CD8-positive, alpha-beta memory T cell (primary cell): ENCODE measurements at places on chromosomes 3 and 15.
A peak's percentile ranks its signal among the peaks of the same experiment; 100 is the strongest.

- no peak for DNase-seq
Measured at GRCh38 chr15:74610302-74610951, 5.2 kb upstream of the CLK3 start.

DNA sequence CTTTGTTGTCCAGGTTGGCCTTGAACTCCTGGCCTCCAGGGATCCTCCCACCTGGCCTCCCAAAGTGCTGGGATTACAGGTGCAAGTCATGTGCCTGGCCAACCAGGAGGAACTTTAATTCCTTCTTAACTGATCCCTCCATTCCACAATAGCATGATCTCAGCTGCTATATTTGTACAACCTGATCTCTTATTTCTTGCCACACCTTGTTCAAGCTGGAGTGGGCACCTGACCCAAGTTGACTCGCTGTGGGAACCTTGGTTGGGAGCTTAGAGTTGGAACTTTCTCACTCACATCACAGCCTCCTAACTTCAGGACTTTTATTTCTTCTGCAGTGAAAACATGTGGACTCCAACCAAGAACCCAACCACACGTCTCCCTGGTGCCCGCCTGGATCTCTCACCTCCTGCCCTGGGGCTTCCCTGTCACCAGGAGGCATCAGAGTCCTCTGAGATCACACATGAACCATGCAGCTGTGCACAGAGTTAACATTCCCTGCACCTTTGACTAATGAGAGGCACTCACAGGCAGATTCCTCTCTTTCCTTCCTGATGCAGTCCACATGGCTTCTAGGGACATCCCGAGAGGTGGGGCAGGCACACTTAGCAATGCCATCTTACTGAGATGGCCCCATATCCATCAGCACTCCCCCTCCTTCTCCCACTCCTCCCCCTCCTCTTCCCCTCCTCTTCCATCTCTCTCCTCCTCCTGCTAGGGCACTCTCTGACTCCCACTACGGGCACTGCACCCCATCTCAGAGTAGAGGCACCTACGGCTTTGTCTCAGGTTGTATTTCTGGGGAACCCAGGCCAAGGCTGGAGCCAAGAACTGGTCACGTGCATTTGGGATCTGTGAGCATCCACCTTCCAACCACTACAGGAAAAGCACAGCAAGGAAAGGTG is 9.7 kb upstream of the CYFIP1 start:
- DNase-seq = no peak

GRCh38 chr3:56222866-56223265 is 245.4 kb downstream of the ERC2 start:
- no peak for DNase-seq

DNA sequence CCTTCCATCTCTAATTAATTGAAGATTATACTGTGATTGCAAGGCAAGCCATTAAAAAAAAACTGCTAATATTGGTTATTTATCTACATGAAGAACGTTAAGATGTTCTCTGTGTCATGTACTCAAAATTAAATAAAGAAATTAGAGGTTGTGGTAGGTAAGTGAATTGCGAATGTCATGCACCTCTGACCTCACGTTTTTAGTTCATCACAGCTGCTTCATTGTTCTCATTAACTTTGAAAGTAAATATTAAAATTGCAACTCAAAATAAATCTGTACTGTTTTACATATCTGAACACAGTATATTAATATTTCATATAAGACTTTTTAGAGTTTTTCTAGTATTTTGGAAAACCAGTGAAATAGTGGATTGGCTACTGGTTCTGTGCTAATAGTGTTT is 94.0 kb downstream of the KLHL25 start:
- no peak for DNase-seq

DNA sequence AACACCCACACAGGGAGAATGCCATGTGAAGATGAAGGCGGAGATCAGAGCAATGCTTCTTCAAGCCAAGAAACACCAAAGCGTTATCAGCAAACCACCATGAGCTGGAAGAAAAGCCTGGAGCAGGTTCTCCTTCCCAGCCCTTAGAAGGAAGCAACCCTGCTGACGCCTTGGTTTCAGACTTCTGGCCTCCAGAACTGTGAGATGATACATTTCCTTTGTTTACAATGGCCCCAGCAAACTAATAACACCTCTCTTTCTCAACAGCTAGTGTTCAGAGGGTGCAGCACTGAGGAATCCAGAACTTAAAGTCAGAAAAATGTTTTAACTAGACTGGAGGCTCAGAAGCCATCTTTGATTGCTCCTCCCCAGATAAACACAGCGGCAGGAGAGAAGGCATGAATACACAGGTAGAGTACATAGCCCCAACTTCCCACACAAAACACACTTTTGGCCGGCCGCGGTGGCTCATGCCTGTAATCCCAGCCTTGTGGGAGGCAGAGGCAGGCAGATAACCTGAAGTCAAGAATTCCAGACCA is 132.4 kb upstream of the LPP start:
- no peak for DNase-seq

- DNase-seq = no peak
Measured at GRCh38 chr3:99901200-99901926, 83.7 kb downstream of the CMSS1 start.

DNA sequence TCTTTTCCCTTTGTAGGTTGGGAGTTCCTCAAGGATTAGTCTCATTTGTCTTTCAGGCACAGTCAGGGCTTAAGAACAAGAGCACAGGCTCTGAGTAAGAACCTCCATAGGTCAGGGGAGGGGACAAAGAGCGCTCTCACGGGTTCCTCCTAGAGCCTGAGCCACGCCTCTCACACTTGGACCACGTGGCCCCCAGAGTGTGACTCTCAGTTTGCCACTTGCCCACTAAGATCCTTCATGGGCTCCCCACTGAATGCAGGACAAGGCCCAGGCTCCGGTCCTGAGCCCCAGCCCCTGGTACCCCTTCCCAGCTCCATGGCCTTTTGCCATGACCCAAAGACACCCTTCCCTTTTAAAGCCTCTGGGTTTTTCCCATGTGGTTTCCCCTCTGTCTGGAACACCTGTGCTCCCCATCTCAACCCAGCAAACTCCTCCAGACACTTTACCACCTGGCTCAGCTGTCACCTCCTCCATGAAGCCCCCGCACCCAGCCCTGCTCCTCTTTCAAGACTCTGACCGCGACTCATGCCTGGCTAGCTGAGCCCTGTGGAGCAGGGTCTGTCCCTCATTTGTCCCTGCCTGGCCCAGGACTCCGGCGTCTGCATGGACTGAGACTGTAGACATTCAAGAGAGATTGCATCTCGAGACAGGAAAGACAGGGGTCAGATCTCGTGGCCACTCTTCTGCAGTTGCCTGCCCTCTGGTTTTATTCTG is 32.7 kb downstream of the IQSEC1 start:
- DNase-seq = no peak

DNA sequence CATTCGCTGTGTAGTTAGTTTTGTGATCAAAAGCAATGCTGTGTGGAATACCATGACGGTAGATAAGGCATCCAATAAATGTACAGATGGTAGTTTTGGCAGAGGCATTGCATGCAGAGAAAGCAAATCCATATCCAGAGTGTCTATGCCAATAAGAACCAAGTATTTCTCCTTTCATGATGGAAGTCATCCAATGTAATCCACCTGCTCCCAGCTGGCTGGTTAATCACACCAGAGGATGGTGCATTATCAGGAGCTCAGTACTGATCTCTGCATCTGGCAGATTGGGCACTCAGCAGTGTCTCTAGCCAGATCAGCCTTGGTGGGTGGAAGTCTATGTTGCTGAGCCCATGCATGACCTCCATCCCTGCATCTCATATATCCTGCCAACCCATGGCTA is 677.7 kb upstream of the NECTIN3 start:
- no peak for DNase-seq

GRCh38 chr15:72166716-72167417 is 30.7 kb downstream of the GRAMD2A start:
- DNase-seq = no peak

DNA sequence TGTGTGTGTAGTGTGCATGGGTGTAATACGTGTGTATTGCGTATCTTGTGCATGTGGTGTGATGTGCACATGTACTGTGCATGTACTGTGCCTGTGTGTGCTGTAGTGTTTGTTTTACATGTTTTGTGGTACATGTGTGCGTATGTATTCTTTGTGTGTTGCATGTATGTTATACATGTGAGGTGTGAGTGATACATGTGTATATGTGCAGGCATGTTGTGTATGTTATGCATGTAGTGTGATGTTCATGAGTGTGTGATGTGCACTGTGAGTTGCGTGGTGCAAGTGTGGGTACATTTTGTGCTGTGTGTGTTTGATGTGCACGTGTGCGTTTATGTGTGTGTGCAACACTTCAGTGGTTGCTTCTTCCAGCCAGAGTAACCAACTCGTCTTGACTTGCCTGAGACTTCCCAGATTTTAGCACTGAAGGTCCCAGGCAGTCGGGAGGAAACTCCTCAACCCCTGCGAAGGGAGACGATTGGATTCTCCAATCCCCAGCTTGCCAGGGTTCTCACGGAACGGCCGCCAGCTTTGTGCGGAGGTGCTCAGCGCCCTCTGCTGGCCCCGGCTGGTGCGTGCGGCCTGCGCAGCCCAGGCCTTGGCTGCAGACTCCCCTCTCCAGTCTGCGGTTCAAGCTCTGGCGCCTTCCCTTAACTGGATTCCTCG is 3.6 kb downstream of the GALNT15 start:
- peak; percentile 59 for DNase-seq

DNA sequence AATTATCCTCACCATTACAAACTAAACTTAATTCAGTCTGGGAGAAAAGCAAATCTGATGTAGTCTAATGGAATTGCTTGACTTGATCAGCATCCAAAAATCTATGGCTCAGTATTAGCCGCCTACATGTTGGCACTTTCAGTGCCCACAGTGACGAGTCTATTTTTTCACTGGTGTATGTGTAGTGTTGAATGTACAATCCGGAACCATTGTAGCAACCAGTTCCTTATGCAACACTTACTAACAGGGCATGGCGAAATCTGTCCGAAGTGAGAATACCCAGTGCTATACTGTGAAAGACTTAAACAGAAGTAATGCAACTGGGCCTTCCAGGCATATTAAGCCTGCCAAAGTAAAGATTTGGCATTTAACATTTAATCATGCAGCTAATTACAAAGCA is 18.6 kb downstream of the LRRN1 start:
- no peak for DNase-seq

- no peak for DNase-seq
Measured at GRCh38 chr15:43267439-43267838, 711 bp upstream of the TGM5 start.

DNA sequence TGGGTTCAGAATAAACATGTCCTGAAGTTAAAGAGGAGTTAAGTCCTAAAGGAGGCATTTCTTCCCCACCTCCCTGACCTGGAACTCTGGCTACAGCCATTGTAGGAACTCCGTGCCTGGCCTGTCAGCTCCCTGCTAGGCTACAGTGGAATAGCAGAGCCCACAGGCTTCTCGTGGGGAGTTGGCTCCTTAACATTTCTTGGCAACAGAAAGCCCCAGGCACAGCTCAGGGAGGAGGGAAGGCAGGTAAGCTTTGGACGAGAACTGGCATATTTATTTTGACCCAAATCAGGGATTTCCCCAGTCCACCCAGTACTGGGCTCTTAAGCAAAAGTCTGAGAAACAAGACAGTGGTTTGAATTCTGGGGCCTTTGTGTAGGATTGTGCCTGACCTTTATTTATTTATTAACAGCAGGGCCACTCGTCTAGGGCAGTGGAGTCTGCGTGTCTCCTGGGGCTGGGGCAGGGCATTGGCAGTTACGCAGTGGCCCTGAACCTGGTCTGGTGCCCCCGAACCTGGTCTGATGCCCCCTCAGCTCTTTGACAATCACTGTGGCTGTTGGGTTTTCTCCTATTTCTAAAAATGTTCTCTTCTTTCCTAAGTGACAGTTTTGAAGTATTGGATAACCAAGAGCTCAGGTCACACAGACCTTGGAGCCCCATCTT is 7.9 kb upstream of the ISG20 start:
- no peak for DNase-seq

DNA sequence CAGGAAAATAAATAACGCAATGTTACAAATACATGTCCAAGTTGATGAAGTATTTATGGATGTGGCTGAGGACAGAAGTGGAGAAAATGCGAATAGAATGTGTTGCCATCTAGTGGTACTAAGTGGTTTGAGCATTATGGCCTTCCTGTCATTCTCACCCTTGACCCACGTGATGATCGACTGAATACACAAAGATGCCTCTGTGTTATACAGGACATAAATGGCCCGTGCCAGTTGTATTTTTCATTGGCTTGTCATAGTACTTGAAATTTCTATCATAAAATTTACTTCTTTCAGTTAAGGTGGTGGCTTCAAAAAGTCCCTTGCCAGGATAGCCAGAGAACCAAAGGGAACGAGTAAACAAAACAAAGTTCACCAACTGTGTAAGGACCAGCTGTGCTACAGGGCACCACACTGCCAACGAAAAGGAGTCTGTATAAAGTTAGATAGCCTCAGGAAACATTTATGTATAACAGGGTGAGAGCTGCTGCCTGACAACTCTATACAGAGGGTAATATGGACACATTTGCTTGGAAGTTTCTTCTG is 103.7 kb downstream of the MYH15 start:
- no peak for DNase-seq

- no peak for DNase-seq
Measured at GRCh38 chr15:33380406-33380805, 69.6 kb downstream of the RYR3 start.

- no peak for DNase-seq
Measured at GRCh38 chr15:35209838-35210237, 124.7 kb upstream of the NANOGP8 start.

- no peak for DNase-seq
Measured at GRCh38 chr3:129908417-129908816, 14.9 kb upstream of the TMCC1 start.
